ENCODE measurements at places on chromosomes 2 and 18.

GRCh38 chr2:32136097-32136496 lies 29.6 kb upstream of the SLC30A6 start:
- no peak for DNase-seq

DNA sequence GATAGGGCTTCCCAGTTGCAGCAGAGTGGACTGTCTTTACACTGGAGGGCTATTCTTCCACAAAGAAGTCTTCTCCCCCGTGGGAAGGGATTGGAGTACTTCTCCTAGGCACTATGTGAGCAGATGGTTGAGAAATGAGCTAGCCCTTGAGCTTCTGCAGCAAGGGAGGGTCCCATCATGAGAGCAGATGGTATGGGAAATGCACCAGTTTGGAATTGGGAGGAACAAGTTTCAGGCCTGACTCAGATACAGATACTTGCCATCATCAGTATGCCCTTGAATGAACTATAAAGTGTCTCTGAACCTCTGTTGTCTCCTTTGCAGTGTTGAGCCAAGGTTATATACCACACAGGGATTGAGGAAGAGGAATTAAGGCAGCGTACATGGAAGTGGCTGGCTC lies 757.4 kb downstream of the RNF144A start:
- no peak for DNase-seq

GRCh38 chr2:69890881-69891280 lies 2.9 kb upstream of the SNRNP27 start:
- no peak for DNase-seq

- DNase-seq: no peak
These were observed 14.2 kb upstream of the NR4A2 start for GRCh38 chr2:156346731-156347130.

- DNase-seq: no peak
These were observed 208.0 kb downstream of the GBX2 start for GRCh38 chr2:235960011-235960715.

DNA sequence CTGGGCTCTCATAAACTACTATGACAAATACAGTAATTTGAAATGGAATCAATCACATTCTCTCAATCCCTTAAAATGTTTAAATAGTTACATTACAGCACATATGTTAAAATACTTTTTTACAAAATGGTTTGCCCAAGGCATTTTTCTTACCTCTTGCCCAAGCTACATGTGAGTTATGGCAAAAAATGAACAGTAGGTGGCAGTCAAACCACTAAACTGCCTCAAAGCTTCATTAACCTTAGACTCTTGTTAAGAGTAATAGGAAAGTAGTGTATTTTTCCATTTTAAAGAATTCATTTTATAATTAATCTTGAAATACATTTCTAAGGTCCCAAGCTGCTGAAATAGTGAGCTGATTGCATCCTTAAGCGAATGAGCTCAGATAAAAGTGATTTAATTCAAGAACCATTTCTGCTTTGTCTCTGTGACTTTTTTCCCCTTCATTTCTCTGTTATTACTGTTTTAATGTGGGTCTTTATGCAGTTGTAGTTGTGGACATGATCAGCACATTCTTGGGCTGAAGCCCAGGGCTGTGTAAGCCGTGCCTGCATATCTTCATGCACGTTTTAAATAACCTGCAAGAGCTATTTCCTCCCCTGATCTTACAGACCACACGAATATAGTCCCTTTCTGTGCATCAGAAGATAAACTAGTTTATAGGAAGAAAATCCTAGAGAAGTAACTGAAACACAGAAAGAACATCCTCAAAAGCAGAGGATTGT lies 311.8 kb downstream of the LNPK start:
- peak; percentile 18 for DNase-seq

DNA sequence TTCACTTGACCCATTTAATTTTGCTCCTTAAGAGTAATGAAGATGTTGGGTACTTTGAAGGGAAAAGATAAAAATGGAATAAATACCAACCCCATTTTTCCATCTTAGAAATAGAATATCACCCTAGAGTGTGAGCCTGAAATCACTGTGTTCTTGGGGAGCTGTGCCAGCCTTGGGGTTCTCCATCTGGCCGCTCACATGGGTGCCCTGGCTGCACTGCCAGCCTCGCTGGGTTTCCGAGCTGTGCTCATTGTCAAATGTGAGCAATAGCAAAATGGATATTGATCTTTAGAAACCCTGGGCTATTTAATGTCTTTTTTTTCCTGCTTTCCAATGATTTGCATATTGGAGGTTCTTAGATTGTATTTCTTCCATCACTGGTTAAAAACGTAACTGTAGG lies 9.3 kb downstream of the APCDD1 start:
- DNase-seq: no peak

DNA sequence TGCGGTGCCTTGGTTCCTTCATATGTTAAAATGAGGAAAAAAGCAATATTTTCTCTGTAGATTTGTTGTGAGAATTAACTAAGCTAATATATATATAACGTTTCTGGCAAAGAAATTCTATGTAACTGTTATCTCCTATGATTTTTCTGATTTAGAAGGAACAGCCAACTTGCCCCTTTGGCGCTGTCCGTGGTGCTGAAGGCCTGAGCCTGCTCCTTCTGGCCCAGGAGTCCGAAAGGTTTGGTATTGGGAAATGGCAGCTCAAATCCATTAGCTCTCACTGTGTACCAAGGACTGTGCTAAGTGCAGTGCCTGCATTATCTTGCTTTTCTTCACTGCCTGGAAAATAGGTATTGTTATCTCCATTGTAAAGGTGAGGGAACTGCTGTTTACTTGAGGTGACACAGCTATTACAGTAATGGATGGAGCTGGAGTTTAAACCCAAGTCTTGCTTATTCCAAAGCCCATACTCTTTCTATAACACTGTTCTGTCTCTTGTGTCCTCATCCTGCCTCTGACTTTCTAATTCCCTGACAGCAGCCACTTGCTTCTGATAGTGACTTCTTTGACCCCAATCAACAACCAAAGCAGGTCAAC lies 52.2 kb downstream of the C1QL2 start:
- peak; percentile 25 for DNase-seq

GRCh38 chr2:12637754-12638153 lies 79.0 kb upstream of the TRIB2 start:
- DNase-seq: no peak

DNA sequence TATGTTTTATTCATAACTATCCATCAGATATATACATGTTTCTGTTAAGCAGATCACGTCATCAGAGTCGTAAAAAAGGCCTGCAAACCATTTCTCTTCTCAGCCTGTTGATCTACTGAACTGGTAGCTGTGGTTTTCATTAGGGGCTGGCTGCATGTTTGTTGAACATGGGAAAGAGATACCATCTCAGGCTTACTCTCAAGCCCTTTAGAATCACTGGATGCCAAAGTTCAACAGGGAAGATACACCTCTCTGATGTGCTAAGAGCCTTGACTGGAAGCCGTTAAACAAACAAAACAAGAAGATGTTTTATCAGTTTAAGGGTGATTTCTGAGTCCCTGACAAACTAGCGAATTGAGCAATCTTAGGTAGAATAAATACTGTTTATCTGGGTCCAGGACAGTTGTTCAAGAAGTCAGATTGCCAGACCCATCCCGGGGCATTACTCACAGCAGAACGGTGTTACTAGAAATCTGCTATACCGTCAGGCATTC lies 94.5 kb upstream of the LMAN1 start:
- no peak for DNase-seq

Data from RCC 7860 (cell line).